Spinal cord (tissue), 10 donors: ENCODE measurements at places on chromosomes 6 and 20.

DNA sequence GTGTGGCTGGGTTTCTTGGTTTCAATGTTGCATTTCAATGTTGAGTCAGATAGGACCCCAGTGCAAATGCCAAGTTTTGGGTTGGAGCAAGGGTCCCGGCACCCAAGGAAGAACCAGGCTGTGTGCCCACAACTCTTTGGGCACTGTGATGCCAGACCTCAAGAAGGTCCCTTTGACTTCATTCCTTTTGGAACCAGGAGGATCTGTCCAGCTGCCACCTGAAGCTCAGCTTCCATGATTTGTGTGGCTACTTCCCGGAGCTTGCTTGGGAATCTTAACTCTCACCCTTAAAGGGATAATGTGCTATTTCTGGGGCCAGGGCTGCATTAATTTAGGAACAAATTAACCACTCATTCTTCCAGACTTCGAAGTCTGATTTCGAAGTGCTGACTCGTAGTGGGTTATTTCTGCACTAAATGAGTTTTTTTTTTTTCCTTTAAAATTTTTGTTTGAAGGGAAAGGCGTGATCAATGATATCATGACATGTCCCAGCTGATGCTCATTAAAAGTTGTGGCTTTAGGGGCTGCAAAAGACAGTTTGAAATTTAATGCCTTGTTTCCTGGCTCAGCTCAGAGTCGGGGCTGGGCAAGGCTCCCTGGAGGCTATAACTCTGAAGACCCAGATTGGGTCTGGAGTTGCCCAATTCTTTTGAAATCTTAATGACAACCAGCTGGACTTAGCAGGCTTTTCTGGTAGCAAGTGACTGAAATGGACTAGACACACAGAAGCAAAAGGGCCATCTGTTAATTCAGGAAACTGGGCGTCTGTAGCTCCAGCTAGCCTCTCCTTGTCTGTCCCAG, 24.0 kb upstream of the PHACTR3 start:
- no peak for DNase-seq

- no peak for DNase-seq
These were observed 12.2 kb downstream of the GABRR2 start for GRCh38 chr6:89302936-89303335.

DNA sequence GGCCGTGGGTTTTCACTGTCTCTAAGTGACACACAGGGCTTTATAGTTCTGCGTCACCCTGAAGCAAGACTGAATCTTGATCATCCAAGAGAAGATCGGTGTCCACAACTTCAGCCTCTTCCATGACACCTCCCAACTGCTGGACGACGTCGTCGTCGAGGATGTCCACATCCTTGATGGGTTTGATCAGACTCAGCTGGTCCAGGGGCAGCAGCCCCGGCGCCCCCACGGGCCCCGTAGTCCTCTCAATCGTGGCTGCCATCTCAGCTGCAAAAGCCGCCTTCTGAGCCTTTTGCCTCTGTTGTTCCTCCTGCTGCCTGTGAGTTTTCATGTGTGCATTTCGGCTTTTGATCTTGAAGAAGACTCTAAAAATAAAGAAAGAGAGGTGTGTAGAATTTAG, 10.6 kb upstream of the MRPS10 start:
- no peak for DNase-seq

DNA sequence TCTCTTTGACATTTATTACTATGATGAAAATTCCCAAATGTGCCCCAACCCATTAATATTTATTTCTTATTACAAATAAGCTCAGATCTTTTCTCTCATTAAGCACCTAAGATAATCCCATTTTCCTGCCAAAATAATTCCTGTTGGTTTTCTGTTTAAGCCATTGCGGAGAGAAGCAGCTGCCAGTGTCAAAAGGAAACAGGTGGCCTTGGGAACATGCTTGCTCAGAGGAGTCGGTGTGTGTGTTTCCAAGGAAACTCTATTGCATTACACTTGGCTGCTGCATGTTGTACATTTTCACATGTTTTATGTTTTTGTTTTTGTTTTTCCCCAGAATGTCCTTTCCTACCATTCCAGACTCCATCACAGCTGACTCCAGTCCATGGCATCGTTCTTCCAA, 56.4 kb downstream of the CD24 start:
- no peak for DNase-seq

DNA sequence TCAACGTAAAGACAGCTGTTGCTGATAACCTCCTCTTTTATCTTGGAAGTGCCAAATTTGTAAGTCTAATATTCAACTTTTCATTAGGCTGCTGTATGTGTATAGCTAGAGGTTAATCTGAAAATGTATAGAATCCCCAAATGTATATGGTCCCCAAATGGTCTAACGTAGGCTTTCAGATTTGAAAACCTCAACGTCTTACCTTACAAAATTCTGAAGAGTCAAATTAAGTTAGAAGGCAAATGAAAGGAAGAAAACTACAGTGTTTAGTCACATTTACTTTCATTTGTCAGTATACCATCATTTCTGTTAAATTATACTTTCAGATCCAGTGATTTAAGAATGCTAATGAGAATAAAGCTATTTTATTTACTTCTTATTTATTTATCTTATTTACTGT, 256.9 kb downstream of the ARHGAP18 start:
- no peak for DNase-seq

DNA sequence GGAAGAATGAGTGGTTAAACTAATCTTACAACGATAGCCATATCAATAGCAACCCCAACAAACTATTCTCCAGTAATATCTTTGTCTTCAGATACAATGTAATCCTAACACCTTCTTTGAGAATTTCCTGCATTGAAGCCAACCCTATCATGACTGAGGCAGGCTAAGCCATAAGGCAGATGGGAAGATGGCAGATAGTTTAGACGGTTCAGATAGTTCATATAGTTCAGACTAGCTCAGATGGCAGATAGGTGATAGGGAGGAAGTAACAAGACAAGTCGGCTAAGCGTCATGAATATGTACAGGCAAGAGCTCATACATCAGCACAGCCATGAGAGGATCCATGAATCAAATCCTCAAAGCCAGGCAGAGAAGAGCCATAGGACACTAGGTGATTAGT, 39.1 kb upstream of the BEND6 start:
- DNase-seq, result no peak

GRCh38 chr20:56157530-56158203, 90.9 kb upstream of the MC3R start:
- DNase-seq, result no peak

GRCh38 chr6:161367472-161367871, 93.6 kb upstream of the AGPAT4 start:
- DNase-seq, result no peak

DNA sequence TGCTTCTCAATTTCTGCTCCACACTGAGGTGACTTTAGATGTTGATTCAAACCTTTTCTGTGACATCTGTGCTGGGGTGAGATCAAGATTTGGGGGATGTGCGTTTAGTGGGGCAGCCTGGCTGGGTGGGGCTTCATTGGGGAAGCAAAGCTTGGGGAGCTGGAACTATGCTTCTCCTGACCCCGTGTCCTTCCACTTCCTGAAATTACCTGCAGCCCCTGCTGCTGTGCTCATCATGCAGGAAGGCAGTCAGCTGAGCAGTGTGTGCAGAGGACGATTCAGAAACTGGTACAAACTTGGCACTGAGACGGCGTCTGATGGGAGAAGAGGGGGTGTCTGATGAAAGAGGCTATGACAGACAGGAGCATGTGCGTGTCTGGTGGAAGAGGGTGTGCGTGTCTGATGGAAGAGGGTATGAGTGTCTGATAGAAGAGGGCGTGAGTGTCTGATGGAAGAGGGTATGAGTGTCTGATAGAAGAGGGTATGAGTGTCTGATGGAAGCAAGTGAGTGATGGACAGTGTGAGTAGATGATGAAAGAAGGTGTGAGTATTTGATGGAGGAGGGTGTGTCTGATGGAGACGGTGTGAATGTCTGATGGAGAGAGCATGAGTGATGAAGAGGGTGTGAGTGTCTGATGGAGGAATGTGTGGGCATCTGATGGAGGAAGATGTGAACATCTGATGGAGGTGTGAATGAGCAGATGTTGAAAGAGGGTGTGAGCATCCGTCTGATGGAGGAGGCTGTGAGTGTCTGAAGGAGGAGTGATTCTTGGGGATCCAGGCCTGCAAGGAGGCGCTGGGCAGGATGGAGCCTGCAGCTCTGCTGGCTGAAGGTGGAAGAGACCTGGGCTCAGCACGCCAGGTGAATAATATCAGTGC, 103.4 kb downstream of the SYCP2 start:
- DNase-seq, result no peak

DNA sequence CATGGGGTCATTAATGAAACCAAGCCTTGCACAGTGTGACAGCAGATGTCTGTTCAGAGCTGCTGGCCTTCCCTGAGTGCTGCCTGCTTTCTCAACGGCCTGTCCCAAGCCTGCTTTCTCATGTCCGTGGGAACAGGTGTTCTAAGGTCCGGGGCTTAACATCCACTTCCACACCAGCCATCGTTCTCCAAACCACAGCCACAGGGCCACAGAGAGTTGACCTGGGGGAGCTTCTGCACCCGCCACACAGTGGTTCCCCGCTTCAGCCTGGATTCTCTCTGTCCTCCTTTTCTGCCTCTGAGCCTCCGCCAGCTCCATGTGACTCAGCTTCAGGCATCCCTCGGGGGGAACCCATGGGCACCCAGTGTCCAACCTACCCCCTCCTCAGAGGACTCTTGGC, 26.9 kb upstream of the PPP1R3G start:
- DNase-seq, result no peak

GRCh38 chr6:27922949-27923348, 10.8 kb upstream of the OR2B2 start:
- no peak for DNase-seq

- no peak for DNase-seq
These were observed 68.2 kb downstream of the TBC1D7 start for GRCh38 chr6:13260101-13260598.

DNA sequence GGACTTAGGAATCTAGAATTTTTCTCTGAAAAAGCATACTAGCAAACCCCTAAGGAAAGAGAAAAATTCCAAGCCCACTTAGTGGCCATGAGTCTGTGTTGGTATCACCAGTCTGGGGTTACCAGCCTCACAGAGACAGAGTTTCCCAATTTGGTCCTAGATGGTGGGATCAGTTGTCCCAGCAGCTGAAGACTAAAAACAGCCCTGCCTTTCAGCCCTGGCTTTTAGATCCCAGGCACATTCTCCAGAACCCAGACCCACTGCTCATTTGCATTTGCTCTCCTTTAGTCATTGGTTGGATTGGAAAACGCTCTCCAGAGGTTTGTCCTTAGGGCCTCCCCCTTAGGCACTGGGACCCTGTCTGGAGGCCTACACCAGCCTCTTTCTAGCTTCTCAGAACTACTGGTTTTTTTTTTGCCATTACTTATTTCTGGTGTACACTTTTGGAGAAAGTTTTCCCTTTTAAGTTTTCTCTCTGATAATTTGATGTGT, 39.1 kb upstream of the FOXO3 start:
- DNase-seq, result no peak

DNA sequence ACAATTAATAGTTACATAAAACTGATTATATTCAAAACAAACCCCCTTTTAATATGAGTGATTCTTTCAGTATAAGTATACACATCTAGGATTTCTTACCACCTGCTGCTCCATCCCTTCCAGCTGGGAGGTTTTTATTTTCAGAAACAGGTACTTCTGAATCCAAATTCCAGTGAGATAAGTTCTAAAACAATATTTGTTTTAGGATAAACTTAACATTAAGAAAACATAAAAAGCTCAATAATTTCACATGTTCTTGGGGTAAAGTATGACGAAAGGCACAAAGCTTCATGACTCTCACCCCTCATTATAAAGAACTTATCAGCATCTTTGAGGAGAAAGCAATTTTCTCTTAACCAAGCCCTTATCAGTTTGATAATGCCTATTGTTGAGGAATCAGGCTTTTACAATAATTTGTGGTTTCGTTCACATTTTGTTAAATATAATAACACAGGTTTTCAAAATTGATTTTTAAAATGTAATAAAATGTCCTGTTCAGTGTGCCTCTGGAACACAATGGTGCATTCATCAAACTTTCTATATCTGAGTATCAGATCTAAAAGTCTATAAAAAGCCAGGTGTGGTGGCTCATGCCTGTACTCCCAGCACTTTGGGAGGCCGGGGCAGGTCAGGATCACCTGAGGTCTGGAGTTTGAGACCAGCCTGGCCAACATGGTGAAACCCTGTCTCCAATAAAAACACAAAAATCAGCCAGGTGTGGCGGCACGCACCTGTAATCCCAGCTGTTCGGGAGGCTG, 4.3 kb downstream of the FAM217A start:
- DNase-seq, result no peak

GRCh38 chr20:20375862-20376261, 8.0 kb downstream of the INSM1 start:
- no peak for DNase-seq

DNA sequence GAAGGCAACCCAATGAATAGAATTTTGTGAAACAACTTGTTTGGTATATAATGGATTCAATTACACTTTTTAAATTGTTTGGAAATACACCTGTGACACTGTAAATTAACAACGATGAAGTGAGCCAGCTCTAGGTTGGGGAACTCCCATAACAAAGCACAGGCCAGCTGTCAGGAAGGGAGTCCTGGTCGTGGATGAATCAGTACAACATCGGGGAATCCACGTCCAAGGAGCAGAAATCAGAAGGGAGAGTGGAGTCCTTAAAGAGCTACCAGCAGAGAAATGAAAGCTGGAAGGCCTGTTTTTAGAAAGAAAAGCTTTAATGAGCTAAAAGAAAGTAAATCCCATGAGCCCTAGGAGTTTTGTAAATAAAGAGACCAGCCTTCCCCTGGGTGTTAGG, 223.1 kb upstream of the SLC35B3 start:
- DNase-seq, result peak; percentile 20

GRCh38 chr6:104952911-104953399, 4.0 kb upstream of the LIN28B start:
- DNase-seq, result no peak

DNA sequence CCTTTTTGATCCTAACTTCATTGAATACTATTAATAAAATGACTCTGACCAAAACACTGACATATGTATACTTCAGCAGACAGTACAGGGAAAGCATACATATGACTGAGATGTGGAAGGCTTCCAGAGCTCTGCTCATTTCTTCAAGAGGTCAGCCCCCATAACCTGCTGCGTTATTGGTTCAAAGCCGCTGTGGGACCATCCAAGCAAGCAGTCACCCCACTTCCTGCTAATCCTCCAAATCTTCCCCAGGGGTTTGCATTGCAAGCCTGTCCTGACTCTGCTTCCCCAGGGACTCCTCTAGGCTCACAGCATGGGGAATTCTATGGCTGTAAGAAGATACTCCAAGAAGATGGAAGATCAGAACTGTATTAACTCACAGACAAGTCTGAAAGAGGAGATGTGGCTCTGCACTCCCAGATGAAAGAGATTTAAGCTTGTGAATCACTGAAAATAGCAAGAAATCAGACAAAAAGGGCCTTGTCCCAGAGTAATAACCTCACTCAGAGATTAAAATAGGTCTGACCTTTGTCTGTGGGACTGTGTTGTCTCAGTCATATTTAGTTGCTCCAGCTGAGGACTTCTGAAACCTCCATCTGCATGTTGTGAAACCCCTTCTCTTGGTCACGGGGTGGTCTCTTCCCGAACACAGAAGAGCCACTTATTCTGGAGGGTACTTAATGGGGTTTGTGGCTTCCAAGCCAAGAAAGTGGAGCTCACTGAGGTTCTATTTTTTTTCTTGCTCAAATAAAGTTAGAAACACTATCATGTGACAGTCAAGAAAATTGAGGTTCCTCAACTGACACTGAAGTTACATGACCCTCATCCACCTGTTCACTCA, 101.5 kb upstream of the MARCKS start:
- DNase-seq, result no peak
